Stimulated activated CD4-positive, alpha-beta T cell treated with anti-CD3 and anti-CD28 coated beads, Interleukin-12 subunit alpha, Interleukin-12 subunit beta, amount 100 ng/mL, for 4 hours (primary cell): ENCODE measurements at places on chromosomes 12 and 14.

DNA sequence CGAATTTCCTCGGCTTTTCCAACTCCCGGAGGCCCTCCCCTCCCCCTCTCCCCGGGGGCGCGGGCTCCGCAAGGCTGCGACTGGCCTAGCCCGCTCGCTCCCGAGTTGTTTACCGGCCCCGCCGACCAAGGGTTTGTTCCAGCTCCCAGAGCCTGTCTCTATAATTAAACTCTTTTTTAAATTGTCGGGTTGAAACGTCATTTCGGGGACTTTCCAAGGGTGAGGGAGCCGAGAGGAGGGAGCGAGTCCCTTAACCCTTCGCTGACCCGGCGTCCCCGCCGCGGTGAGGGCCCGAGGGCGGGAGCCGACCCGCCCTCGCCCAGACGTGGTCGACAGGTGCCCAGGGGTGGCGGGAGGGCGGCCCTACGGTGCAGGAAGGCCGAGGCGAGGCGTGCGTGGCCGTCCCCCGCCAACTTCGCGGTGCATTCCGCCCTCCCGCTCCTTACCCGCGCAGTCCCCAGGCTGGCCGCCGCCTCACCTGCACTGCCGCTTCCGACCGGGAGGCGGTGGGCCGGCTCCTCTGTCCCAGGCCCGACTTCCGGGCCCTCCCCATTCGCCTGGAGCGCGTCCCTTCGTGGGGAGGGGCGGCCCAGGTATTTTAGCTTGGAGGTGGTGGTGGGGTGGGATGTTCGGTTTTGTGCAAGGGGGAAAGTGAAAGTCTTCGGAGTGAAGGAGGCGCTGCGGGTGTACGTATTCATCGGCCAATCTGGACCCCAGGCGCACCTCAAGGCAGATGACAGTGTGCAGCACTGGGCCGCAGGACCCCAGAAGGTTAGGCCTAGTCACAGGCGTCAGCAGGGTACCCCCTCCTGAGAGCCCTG is 2.9 kb upstream of the ZFP36L1 start:
- DNase-seq, result peak; percentile 74

- peak; percentile 66 for DNase-seq
Observed at GRCh38 chr14:64823305-64823861, 56.3 kb downstream of the SPTB start.

- DNase-seq, result peak; percentile 71
Observed at GRCh38 chr14:49893309-49894213, 679 bp downstream of the ARF6 start.

DNA sequence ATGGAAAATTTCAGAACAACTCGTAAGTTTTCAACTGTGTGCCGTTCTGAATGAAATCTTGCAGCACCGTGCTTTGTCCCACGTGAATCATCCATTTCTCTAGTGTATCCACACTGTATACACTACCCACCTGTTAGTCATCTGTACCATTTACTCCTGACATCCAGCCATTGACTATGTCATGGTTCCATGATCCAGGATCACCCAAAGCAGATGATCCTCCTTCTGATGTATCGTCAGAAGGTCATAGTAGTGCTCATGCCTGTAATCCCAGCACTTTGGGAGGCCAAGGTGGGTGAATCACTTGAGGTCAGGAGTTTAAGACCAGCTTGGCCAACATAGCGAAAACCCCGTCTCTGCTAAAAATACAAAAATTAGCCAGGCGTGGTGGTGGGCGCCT is 122.9 kb downstream of the PPHLN1 start:
- no peak for DNase-seq

DNA sequence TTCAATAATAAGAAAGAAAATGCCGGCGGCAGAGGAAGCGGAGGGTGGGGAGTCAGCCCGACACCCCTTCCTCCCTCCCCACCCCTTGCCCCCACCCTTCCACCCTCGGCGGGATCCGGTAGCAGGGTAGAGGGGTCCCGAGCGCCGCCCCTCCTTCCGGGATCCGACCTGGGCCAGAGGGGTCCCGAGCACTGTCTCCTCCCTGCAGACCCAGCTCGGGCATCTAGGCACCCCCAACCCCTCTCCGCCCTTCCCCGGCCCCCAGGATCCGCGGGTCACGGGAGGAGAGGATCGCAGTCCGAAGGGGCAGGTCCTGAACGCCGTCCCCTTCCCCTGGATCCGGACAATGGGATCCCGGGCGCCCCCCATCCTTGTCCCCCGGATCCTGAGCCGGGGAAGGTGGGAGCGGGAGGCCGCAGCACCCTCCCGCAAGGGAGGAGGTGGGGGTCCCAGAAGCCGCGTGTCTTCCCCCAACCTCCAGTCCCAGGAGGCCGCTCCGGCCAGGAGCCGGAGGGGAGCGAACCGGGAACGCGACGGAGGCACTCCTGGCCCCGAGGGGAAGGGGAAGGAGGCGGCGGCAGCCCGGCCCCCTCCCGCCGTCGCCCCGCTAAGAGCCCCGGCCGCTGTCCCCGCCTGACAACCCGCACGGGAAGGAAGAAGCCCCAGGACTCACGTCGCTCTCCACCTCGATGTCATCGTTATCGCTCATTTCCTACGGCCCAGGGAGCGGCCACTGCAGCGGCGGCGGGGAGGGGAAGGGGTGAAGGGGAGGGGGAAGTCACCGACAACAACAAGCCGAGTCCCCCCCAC is 481 bp downstream of the MAX start:
- peak; percentile 33 for DNase-seq

GRCh38 chr12:104220931-104221330 is 5.4 kb downstream of the TXNRD1 start:
- peak; percentile 13 for DNase-seq

- DNase-seq, result no peak
Observed at GRCh38 chr14:95482627-95483308, 33.7 kb downstream of the SYNE3 start.

DNA sequence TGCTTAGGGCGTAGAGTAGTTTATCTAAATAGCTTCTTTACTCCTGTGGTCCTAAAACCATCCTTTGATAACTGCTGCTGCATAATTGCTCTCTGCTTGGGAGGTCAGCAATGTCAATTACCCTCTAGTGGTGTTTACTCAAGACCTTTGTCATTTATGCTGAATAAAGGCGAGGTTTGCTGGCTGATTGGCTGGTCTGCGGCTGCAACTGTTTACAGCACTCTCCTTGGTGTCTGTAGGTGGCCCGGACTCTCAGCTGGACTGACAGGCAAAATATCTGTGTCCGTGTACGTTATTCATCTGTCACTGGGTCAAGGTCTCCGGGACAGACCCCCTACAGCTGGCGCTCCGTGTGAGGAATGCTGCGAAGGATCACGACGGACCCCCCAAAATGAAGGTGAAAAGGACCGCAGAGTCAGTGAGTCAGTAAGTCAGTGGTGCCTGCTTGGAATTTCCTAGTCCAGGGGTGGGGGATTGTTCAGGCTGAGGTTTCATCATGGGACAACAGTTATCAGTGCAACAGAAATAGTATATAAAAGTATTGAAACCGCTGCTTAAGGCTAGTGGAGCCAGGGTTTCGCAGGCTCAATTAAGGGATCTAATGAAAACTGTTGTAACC is 253.3 kb upstream of the DIO2 start:
- DNase-seq, result no peak

DNA sequence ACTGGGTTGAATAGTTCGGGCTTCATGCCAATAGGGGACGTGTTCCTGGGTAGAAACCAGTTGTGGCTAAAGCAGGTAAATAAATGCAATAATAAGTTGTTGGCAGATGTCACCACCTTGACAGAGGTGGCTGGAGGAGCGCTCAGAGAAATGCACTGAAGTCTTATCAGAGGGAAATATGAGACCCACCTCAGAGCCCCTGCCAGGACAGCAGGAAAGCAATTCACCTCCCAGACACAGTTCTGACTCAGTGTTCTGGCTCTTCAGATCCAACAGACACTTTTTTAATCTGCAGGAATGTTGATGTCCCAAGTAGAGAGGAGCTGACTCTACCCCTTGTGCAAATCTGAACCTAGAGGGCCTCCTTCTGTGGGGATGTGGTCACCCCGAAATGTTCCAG is 687.1 kb upstream of the FBXO33 start:
- no peak for DNase-seq

- no peak for DNase-seq
Observed at GRCh38 chr12:10697156-10697555, 23.3 kb upstream of the STYK1 start.

DNA sequence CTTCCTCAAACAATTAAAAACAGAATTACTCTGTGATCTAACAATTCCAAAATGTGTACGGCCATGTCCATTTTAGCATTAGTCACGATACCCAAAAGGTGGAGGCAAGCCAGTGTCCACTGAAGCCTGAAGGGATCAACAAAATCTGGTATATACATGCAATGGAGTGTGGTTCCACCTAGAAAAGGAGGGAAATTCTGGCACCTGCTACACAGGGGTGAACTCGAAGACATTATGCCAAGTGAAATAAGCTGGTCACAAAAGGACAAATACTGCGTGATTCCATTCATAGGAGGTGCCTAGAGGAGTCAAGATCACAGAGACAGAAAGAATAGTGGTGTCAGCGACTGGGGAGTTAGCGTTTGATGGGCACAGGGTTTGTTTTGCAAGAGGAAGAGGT is 331.4 kb downstream of the MED13L start:
- no peak for DNase-seq

DNA sequence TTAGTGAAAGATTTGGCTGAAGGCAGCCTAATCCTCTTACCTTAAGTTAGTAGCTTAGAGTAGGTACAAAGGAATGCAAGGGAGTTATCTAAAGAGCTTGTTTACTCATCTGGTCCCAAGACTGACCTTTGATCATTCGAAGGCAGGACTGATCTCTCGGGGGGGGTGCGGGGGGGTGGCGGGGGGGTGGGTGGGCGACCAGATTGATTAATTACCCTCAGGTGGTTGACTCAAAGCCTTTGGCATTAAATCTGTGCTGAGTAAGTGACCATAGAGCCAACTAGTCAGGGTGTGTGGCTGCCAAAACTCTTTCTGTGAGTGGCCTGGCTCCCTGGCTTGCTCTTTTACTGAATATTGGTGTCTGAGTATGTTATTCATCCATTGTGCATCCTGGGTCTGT is 731.9 kb upstream of the FBXO33 start:
- DNase-seq, result no peak

- no peak for DNase-seq
Observed at GRCh38 chr14:58739674-58740073, 101.9 kb downstream of the DACT1 start.

DNA sequence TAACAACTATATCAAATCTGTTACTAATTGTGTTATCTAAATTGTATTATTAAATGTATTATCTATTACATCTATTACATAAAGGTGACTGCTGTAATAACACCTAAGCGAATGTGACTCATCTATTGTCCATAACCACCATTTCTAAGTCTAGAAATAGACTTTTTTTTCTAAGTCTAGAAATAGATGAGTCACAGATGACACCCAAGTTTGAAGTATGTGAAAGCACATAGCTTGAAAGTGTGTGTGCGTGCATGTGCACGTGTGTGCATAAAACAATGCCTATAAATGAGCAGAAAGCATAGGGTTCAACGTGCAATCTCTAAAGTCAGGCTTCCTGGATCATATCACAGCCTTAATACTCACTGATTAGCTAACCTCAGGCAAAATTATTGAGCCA is 451.3 kb upstream of the USP15 start:
- no peak for DNase-seq

DNA sequence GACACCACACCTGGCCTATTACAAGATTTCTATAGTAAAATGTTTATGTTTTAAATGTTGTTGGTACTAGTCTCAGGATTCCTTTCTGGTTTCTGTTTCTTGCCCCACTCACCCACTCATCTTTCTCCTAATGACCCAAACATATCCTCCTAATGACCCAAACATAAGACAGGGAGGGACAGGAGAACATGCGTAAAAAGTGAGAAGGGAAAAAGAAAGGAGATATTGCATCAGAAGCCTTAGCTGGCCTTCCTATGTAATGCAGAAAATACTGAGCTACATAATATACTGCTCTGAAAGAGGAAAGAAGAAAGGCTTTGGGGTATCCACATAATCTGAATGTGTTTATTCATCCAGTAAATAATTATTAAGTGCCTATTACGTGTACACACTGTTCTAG is 104.6 kb upstream of the GPHB5 start:
- DNase-seq, result no peak

DNA sequence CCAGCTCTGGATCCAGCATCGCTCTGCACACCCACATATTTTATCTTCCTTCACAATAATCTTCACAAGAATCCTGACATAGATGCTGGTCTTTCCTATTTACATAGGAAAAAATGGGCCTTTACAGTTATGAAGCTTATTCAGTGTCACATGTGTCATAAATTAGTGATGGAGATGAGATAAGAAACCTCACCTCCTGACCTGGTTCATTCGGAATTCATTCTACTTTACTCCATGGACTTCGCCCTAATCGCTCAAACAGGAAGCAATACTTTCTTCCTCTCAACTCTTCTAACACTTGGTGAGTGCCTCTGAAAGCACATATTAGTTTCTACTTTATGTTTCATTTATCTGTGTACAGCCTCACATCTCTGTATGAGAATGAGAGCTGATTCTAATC is 12.0 kb upstream of the SINHCAF start:
- no peak for DNase-seq

- no peak for DNase-seq
Observed at GRCh38 chr12:76698316-76698715, 65.6 kb upstream of the ZDHHC17 start.

GRCh38 chr14:103690332-103690731 is 24.9 kb downstream of the XRCC3 start:
- DNase-seq, result no peak

- DNase-seq, result no peak
Observed at GRCh38 chr12:112841906-112842305, 50.4 kb downstream of the RPH3A start.
